Activated CD8-positive, alpha-beta memory T cell treated with anti-CD3 and anti-CD28 coated beads for 1 hour (primary cell): ENCODE measurements at places on chromosomes 16 and 17.

- no peak for DNase-seq
Observed at GRCh38 chr17:10598621-10599020, 49.2 kb upstream of the MYH2 start.

GRCh38 chr16:70395345-70395901 is 43.5 kb downstream of the ST3GAL2 start:
- DNase-seq = no peak

DNA sequence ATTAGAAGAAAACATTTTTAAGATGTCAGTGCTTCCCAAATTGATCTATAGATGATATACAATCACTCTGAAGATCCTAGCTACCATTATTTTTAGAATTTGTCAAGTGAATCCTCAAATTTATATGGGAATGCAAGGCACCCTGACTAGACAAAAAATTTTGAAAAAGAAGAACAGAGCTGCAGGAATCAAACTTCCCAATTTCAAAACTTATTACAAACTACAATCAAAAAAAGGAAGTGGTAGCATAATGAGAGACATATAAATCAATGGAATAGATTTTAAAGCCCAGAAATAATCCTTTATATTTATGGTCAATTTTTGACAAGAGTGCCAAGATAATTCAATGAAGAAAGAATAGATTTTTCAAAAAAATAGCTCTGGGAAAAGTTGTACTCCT is 198.3 kb upstream of the KCNJ16 start:
- DNase-seq = no peak

GRCh38 chr16:8199390-8199789 is 390.9 kb downstream of the TMEM114 start:
- DNase-seq = no peak

DNA sequence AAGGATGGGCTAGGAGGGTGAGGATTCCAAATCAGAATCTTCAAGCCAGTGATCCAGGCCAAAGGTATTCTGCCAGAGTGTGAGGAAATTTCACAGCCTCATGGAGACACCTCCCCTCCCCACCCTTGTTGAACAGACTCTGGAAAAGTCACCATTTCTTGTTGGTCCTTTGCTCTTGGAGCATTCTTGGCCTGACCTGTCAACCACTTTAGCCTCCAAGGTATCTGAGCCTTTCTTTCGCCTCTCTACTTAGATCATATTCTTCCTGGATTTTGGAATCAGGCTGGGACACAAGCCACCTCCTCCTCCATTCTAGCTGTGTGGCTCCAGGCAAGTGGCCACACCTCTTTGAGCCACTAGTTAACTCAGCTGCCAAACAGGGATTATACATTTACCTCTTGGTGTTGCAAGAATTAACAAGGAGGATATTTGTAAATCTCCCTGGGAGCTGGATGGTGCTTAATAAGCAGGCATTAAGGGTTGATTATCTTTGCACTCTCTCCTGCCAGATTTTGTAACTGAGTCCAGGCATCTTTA is 193.5 kb downstream of the WWOX start:
- no peak for DNase-seq

- no peak for DNase-seq
Observed at GRCh38 chr16:87368029-87368770, 15.4 kb downstream of the FBXO31 start.

- no peak for DNase-seq
Observed at GRCh38 chr16:56589141-56590039, at the start of gene MT3. TSS of gene MT3 (plus strand) at chr16:56589528. CDS start at chr16:56589591, 63 bp downstream.

- DNase-seq = no peak
Observed at GRCh38 chr16:72099377-72099818, 5.8 kb downstream of the DHX38 start.

GRCh38 chr16:21950782-21951521 is 2.2 kb upstream of the UQCRC2 start:
- DNase-seq = no peak

GRCh38 chr17:76784926-76785325 is 47.0 kb downstream of the MFSD11 start:
- DNase-seq = no peak

DNA sequence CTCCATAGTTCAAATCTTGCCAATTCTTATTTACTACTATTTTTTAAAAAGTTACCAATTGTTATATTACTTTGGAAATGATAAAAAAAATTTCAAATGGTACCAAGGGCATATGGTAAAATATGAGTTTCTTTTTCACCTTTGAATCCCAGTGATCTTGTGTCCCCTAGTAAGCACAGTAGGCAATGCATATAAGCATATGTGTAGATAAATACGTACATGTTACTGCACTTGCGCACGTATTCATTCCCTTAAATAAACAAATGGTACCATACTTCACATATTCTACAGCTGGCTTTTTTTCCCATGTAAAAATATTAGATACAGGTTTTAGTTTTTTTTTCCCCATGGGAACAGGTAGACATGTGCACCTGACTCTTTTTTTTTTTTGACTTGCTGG is 27.6 kb downstream of the HEATR9 start:
- DNase-seq = no peak

- no peak for DNase-seq
Observed at GRCh38 chr17:57895382-57896060, 45.7 kb upstream of the MRPS23 start.

DNA sequence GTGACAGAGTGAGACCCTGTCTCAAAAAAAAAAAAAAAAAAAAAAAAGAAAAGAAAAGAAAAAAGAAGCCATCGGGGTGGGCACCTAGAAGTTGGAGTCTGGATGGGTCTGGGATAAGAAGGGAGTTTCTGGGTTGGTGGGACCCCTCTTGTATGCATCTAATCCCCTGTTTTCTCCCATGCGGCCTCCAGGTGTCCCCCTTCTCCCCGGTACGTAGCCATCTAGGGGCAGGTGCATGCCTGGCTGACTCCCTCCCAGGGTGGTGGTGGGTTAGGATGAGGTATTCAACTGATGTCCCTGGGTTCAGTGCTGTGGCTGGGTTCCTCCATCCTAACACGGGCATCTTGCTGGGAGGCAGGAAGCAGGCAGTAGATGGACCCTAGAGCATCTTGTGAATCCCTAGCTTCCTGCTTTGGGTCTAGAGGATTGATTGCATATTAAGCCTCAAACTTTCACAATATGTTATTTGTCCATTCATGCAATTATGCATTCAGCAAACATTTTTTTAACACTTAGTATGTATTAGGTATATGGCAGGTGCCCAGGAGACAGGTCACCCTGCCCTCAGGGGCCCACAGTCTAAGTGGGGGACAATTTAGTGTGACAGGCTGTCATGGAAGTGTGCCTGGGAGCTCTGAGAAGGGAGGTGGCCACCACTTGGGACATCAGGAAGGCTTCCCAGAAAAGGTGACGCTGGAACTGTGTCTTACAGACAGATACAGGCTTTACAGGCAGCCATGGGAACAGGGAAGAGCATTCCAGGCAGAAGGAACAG is 13.1 kb downstream of the FMNL1 start:
- no peak for DNase-seq

- no peak for DNase-seq
Observed at GRCh38 chr16:48556913-48557351, 53.0 kb downstream of the N4BP1 start.

DNA sequence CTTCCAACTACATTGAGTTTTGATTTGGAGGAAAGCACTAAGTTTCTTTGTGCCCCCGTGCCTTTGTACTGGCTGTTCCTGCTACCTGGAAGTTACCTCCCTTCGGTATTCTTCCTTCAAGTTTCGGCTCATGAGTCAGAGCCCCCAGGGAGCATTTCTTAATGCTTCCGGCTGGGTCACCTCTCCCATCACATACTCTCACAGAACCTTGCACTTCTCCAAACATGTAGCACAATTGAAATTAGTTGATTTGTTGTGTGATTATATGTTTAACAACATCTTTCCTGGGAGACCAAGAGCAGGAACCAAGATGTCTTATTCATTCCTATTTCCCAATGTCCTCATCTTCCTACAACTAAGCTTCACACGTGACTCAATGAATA is 158.6 kb upstream of the CDH5 start:
- no peak for DNase-seq

DNA sequence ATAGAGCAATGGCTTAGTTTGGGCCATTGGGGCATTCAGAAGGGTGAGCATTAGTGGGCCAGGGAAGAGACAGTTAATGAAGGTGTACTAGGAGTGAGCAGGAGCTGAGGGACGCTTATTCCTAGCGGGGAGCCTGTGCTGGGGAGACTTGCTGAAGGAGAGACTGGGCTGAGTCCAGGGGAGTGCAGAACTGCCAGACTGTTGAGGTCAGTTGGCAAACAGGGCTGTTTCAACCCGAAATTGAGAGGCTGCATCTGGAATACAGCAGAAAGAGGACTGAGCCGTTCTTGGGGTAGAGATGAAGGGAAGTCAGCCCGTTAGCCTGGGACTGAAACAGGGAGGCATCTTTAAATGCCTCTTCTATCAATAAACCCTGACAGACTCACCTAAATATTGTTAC is 33.2 kb downstream of the MAP2K6 start:
- no peak for DNase-seq

DNA sequence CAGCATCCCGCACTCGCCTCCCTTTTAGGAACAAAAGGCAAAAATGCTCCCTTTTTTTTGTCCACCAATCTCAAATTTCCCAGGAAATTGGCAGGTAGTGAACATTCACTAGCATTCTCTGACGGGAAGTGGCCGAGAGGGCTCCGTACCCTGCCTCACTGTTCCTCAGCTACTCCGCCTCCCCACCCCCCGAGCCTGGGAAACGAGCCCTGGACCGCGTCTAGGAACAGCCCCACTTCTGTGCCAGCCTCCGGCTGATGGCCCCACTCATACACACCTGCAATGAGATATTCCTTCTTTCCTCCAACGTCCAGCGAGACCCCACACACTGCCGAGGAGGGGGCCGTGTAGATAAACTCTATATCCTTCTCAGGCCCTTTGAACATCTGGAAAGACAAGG is 30.0 kb upstream of the USP36 start:
- no peak for DNase-seq

- DNase-seq = no peak
Observed at GRCh38 chr16:73526011-73526804, 478.3 kb upstream of the ZFHX3 start.

DNA sequence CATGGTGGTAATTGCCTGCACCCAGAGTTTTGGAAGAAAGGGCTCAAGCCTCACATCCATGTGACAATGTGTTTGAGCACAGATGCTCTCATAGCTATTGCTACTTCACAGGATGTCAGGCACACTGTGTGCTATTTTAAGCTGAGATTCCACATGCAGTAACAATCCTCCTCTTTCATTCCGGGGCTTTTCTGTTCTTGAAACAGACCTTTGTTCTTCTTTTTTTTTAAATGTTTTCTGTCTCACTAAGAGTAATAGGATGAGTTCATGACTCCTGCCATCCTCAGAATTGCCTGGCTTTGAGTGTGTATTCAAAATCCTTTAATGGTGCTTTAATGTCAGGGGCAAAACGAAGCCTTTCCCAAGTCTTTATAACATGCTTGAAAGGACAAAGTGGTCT is 198.9 kb downstream of the ABCC12 start:
- no peak for DNase-seq

DNA sequence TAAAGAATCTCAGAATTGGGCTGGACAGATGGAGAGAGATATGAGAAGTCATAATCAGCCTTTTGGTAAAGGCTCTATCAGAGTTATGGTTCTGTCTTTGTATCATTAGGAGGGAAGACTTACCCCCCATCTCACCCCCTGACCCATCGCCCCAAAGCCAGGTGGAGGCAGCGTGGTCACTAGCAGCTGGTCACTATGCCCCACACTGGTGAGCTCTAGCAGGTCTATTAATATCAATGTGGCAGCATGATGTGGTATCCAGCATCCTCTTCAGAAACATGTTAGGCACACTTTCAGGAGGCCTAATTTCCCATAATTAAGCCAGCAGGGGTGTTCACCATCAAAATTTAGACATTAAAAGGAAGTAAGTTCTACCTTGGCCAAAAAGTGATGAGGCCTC is 183.8 kb upstream of the COX10 start:
- DNase-seq = no peak

GRCh38 chr17:17898673-17899072 is 61.9 kb upstream of the SREBF1 start:
- no peak for DNase-seq

DNA sequence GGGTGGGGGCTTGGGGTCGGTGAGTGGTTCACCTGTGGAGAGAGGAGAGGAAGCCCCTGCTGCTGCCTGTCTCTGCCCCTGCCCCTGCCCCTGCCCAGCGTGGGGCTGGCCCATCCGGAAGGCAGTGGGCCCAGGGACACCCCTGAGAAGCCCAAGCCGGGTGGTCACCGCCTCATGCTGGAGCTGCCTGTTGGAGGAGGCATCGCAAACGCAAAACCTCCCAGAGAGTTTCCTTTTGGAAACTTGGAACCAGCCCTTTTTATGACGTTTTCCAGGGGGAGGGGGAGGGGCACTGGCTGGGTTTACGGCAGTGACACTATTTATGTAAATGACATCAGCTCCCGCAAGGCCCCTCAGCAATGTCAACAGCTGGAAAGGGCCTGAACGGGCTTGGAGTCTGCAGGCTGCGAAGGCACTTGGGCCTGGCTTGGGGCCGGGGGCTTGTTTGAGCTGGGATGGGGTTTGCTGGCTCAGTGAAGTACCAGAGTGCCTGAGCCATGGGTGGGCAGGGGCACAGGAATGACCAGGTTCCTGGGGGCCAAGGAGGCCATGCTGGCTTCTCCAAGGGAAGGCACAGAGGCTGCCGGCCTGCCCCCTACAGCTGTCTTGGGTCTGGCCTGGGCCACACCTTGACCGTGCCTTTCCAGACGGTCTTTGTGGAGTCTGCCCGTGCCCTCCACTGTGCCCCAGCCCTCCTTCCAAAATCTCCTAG is 219.5 kb downstream of the NTN1 start:
- DNase-seq = no peak

DNA sequence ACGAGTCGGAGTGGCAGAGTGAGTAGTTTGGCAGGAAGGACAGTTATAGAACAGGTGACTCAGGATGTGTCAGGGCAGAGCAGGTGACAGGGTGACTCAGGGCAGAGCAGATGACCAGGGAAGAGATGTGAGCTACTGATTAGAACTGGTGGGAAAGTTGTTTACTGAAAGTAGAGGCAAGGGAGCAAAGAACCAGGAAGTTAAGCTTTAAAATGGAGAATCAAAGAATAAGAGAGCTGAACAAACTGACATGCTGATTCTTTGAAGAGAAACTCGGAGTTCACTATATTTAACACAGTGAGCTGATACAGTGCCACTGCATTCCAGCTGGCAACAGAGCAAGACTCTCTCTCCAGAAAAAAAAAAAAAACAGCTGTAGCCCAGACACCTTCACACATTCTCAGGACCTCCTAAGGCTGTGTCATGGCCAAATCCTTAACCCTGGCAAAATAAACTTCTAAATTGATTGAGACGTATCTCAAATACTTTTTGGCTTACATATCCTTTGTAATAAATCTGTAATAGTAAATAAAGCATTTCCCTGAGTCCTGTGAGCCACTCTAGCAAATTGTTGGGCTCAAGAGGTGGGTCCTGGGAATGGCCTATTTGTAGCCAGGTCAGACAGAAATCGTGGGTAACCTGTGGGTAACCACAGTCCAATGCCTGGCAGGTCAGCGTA is 12.3 kb upstream of the UBE2I start:
- DNase-seq = no peak

DNA sequence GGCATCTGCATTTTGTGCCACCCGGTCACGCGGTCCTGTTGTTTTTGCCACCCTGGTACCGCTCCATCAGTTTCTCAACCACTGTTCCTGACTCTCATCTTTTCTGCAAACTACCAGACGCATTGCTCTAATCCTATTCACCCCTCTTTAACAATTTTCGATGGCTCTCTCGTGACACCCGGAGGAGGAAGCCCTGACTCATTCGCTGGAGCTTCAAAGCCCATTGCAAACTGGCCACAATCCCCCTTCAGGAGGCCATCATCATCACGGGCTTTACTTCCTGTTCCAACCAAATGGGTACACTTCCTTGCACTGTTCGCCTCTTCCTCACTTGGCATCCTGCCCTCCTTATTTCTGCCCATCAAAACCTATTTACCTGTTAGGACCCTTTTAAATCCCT is 155.3 kb downstream of the RGS9 start:
- no peak for DNase-seq

GRCh38 chr17:4236456-4236855 is 27.3 kb downstream of the ANKFY1 start:
- DNase-seq = no peak
